CD4-positive, alpha-beta T cell treated with Interleukin-21 for 1 hour (primary cell): ENCODE measurements at places on chromosomes 2 and 18.

DNA sequence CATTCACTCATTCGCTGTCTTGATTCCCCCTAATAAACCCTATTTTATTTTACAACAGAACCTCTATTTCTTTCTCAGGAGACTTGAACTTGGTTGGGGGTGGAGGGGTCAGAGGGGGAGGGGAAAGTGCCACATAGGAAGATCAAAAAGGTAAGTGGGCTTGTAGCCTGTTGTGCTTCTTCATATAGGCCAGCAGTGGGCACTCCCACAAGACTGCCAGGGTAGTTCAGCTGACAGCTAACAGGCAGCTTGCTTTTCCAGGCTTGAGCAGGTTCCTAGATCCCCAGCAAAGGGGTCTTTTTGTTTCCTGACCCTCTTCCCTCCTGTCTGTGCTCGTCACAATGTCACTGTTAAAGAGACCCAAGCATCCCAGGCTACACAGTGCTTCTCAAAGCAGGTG, 829 bp upstream of the KIAA2012 start:
- no peak for DNase-seq

DNA sequence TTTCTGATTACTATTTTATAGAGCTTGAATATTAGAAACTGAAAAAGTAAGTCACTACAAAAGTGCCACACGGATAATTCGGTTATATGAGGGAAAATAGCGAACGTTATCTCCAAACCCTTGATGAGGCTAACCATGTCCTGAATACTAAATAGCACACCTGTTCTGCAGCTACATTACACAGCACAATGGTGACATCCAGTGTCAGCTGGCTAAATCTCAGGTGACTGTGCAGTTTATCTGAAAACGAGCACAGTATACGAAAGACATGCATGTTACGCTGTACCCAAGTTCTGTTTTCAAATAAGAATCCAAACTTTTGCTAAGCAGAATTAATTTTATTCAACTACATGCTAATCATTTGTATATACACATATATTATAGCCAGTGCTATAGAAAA, 9.0 kb downstream of the CCDC68 start:
- DNase-seq = peak; percentile 38

DNA sequence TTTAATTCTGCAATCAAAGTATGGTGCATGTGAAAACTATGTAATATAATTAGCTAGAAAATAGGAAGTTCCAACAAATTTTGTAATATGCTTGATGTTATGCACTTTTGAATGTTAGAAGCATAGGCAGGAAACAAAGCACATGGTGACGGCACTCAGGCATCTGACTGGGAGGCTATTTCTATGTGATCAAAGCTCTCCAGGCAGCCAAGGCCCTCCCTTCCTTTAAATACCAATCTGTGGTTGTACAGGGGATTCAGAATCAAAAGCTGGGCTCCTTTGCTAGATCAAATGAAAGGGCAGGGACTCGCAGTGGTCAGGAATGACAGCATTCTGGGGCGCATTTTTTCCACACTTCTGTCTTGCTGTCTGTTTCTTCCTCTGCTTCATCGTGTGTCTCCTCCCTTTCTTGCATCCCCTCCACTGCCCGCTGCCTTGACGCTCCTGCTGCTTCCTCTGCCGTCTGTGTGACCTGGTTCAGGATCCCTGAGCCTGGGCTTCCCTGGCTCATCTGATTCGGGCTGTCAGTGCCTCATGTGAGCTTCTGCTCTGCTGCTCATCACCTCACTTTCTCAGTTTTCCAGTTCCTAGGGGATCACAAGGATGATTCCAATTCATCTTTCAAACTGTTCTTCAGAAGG, 30.9 kb downstream of the TMEM182 start:
- DNase-seq = no peak

DNA sequence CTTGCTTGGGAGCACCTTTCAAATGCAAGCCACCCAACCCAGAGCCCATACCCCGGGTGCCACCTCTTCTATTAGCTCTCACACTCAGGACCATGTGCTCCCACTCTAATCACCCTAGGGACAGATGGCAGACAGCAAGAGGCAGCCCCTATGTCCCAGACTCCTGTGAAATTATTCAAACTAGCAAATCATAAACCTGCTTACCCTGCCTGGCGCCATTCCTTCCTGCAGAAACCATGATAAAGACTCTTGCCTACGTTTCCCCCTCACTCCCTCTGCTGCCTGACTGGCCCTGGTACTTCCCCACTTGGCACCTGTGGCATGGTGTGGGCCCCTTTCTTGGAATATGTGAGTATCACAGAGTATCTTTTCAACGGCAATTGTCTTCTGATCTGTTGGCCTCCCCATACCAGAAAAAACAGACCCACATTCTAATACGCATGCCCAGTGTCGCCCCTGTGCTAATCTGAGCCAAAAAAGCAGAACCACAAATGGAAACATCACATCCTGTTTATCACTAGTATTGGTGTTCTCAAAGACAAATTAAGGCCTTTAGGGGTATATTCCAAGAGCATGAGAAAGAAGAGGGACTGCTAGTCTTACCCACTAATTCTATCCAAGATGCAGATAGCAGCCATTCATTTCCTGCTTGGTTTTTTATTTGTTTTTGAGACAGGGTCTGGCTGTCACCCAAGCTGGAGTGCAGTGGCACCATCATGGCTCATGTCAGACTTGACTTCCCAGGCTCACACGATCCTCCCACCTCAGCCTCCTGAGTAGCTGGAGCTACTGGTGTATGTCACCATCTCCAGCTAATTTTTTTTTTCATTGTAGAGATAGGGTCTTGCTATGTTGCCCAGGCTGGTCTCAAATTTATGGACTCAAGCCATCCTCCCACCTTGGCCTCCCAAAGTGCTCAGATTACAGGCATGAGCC, 44.1 kb upstream of the TTC39C start:
- peak; percentile 86 for DNase-seq

DNA sequence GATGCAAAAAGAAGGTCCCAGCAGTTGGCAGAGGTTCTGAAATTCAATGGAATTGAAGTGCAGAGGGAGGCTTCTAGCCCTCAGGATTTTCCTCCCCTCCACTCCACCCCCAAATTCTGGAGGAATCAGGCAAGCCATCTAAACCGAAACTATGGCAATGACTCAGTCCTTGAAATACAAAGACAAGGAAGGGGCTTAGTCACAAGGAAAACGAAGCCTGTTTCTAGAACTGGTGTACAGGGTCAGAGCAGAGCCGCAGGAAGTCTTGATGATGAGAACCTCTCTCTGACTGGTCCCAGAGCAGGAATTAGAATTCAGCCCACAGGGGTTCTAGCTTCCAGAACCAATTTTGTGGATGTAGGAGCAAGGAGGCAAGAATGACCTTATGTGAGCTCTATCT, 111.7 kb upstream of the SCN1A start:
- no peak for DNase-seq

GRCh38 chr2:238305092-238305862, 15.0 kb upstream of the TRAF3IP1 start:
- DNase-seq = no peak

- DNase-seq = peak; percentile 70
Measured at GRCh38 chr2:170409164-170409535, 231.2 kb downstream of the MYO3B start.

GRCh38 chr2:232545511-232546375, 4.6 kb downstream of the TIGD1 start:
- no peak for DNase-seq

- DNase-seq = no peak
Measured at GRCh38 chr2:63791387-63791786, 50.3 kb upstream of the UGP2 start.

GRCh38 chr2:74267068-74267467, 68.7 kb downstream of the MTHFD2 start:
- DNase-seq = peak; percentile 80

GRCh38 chr2:196142825-196143224, 28.6 kb downstream of the STK17B start:
- no peak for DNase-seq

GRCh38 chr18:43714343-43715010, 437.2 kb upstream of the SYT4 start:
- no peak for DNase-seq

GRCh38 chr18:8797206-8797605, 91.8 kb downstream of the MTCL1 start:
- DNase-seq = no peak

DNA sequence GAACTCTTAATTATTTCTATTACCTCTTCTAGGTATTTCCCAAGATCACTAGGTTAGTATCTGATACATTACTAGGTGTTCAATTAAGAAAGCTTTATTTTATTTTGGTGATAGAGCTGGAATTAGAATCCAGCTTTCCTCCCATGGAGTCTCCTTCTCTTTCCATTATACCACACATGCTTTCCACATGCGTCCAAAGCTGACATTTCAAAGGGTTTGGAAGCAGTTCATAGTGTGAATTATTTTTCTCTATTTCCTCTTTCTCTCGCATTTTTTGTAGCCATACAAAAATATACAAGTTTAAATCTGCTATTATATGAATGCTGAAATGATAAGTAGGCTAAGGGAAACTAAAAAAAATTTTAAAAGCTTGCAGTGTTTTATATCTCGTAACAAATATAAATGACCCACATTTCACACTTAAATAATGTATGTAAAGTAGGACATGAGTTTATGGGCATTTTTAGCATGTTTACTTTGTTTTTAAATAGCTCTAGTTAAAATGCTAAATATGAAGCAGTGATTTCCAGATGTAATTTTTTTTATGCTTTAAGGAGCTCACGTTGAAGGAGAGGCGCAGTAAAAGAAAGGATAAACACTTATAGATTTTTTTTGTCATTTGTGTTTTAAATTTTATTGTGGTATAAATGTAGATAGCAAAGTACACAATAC, 20.1 kb downstream of the ZC3H6 start:
- no peak for DNase-seq

GRCh38 chr2:8134985-8135682, 546.7 kb upstream of the ID2 start:
- no peak for DNase-seq

DNA sequence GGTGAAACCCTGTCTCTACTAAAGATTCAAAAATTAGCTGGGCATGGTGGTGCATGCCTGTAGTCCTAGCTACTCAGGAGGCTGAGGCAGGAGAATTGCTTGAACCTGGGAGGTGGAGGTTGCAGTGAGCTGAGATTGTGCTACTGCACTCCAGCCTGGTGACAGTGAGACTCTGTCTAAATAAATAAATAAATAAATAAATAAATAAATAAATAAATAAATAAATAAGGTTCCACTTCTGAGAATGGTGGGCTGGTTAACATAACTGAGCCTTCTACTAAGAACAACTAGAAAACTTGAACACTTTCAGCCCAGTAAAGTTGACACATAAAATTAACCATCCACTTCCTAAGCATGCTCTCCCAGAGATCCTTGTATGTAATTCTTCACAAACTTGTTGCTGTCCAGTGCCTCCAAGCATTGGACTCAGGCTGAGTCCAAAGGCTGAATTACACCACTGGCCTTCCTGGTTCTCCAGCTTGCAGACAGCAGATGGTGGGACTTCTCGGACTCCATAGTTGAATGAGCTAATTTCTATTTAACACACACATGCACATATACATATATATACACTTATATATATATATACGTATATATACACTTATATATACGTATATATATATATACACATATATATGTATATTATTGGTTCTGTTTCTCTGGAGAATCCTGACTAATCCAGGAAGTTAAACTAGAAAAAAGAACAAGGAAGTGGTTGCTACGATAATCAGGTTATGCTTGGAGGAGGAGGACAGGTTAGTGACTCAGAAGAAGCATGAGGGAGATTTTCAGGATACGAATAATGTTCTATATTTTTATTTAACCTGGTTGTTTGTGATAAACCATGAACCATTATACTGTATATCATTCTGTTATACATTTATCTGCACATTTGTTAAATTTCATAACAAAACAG, 348.8 kb downstream of the METTL4 start:
- DNase-seq = no peak

- peak; percentile 64 for DNase-seq
Measured at GRCh38 chr2:68721482-68722101, 13.0 kb upstream of the ARHGAP25 start.

- DNase-seq = no peak
Measured at GRCh38 chr2:43778233-43778632, 4.4 kb downstream of the DYNC2LI1 start.

DNA sequence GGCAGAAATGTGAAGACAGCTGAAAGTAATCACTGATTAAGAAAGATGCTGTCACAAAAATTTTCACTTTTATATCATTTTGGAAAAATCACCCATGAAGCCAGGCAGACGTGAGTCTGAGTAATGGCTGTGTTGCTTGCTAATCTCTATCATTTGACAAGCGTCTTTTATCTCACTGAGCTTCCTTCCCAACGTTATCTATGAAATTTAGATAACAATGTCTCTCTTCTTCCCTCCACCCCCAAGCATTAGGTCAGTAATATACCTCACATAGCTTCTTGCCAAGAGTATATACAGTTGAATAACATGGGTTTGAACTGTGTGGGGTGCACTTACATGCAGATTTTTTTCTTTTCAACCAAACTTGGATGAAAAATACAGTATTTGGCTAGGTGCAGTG, 388.6 kb upstream of the NRXN1 start:
- DNase-seq = no peak

DNA sequence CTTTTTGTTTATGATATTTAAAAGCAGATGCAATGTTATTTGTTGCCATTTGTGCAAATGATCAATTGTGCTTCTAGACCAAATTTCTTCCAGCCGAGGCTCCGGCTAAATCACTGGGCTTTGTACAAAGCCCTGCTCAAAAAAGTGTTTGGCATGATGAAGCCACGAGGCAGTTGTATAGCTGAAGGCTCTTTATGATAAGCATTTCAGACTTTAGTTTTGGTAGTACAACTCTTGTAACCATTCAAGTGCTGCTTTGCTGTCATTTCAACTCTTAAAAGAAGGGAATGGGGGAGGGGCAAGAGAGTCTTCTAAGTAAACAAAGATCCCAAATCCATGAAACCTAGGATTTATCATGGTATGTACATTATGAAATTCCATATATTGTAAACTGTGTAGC, 3.3 kb upstream of the ZNF532 start:
- no peak for DNase-seq

DNA sequence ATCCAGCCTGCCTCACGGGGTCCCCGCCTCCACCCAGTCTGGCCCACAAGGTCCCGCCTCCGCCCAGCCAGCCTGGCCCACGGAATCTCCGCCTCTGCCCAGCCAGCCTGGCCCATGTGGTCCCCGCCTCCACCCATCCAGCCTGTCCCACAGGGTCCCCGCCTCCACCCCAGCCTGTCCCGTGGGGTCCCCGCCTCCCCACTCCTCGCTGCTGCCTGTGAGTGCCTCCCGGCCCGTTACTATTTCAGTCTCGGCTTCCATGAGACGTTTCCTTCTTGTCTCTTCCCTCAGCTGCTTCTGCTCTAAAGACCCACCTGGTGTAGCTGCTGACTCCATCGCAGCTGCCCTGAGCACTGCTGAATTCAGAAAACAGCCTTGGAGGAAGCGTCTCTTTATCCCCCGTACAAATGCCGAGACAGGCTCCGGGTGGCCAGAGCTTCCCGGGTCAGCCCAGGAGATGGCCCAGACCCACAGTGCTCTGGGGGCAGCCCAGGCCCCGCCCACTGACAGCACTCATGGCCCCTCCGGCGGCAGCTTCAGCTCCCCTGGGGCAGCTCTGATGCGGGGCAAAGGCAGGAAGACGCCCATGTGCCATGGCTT, 69.8 kb downstream of the NFATC1 start:
- no peak for DNase-seq

- DNase-seq = no peak
Measured at GRCh38 chr18:25853691-25854433, 236.6 kb downstream of the SS18 start.
